ENCODE measurements at places on chromosomes 16 and 17. TPM values are rescaled to one million over a fixed set of nuclear protein-coding genes. Genes with fewer than 3 reads are reported as not detected.

Gene CDH5
- total RNA-seq: 81.2 TPM

Gene KRTAP9-8
- not detected for total RNA-seq

Gene NPIPA7
- total RNA-seq: 2.3 TPM

Gene ZSCAN10
- total RNA-seq: not detected

Gene LRRC75A
- 1.3 TPM for total RNA-seq

DNA sequence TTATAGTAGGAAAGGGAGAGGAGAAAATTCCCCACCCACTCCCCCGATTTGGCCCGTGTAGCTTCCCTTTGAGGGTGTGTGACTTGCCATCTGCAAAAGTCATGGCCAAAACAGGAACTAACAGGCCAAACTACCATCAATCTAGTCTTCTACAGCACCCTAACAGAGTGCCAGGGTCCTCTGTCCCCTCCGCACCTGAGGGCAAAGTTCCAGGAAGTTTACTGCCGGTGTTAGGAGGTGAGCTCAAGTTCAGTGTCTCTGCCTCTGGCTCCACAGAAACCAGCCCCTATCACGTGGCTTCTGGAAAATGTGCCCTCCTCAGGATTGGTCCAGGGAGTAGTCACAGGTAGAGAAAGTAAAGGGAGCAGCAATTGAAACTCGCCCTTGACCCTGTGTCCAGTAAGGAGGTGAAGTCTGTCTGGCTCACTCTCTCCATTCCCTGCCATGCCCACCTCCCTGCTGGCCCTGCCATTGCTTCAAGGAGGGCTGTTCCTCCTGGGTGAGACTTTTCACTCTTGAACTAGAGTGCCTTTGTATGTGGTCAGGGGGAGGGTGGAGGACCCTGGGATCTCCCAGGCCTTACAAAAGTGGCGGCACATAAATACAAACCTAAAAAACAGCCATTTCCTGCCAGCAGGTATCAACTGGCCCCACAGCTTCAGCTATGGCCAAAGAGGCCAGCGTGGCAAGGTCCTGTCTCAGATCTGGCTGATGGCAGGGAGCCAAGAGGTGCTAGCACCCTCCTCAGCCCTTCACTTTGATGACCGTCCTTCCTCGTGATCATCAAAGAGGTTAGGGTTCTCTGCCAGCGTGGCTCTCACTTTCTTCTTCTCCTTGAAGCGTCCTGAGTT lies 5.3 kb downstream of the PRR15L start:
- no peak for DNase-seq

- DNase-seq: no peak
These were observed 57.2 kb upstream of the VPS4A start for GRCh38 chr16:69253870-69254341.

GRCh38 chr16:68286153-68287074 lies 22.1 kb downstream of the SLC7A6 start:
- DNase-seq: no peak

- DNase-seq: no peak
These were observed 95.2 kb downstream of the MARF1 start for GRCh38 chr16:15547768-15548096.

- DNase-seq: no peak
These were observed 76.3 kb upstream of the TBC1D3K start for GRCh38 chr17:37847811-37848331.

DNA sequence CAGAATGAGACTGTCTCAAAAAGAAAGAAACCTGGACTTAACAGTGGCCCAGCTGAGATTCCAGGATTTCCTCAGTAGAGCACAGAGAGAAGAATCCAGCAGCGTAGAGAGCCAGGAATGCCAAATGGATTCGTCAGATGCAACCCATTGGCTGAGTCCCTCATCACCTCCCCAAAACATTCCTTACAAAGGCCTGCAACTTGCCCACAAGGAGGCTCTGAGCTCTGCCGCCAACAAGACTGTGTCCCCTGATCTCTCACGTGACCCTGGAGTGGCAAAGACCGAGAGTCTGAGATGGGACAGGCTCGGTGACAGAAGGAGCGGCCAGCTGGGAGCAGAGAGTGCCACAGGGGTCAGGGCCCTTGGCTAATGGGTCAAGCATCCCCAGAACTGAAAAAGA lies 6.9 kb upstream of the CHMP6 start:
- no peak for DNase-seq

GRCh38 chr16:84949772-84950436 lies 61.4 kb downstream of the ZDHHC7 start:
- DNase-seq: no peak

DNA sequence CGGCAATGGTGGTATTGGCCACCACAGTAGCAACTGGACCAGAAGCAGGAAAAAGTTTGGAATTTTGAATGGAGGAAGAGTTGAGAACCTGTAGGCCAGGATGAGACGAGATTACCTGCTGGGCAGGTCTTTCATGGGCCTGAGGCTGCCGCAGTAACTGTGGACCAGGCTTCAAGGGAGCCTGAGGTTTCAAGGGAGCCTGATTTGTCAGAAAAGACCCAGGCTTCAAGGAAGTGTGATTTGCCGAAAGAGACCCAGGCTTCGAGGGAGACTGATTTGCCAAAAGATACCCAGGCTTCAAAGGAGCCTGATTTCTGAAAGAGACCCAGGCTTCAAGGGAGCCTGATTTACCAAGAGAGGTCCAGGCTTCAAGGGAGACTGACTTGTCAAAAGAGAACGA lies 66.6 kb upstream of the ARL4D start:
- no peak for DNase-seq

DNA sequence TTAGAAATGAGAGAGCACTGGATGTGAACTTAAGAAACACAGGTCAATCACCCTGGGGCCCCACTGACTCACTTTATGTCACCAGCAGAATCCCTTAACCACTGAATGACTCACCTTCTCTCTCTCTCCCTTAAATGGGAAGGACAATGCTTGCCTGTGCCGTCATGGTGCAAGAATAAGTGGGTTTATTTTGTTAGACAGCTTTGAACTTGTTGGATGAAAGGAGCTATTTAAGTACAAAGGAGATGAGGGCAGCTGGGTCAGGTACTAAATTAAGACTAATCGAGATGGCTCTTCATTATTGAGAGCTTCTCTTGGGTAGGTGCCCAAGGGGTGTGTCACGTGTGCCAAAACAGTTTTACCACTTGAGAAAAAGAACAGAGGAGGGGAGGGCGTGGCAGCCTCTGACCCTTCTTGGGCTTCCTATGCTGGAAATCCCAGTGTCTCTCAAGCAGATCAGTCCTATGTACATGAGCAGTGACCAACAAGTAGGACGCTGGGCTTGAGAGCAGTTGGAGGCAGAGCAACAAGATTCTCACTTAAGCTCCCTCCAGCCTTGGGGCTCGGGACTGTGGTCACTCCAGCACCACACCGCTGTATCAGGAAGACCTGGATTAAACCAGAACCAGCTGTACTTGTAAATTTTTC lies 6.7 kb upstream of the KRT31 start:
- DNase-seq: peak; percentile 13

GRCh38 chr16:68644715-68645493 lies at the start of gene CDH3:
CDH3 (plus strand) TSS chr16:68645310; CDS start chr16:68645380, 70 bp downstream.
- no peak for DNase-seq

GRCh38 chr16:51243936-51244436 lies 92.9 kb upstream of the SALL1 start:
- no peak for DNase-seq

All from heart right ventricle (tissue), 16 donors.